ENCODE measurements at places on chromosomes 13 and 19.
A peak's percentile ranks its signal among the peaks of the same experiment; 100 is the strongest.

- no peak for DNase-seq
These were observed 37.3 kb downstream of the KL start for GRCh38 chr13:33053397-33054066.

DNA sequence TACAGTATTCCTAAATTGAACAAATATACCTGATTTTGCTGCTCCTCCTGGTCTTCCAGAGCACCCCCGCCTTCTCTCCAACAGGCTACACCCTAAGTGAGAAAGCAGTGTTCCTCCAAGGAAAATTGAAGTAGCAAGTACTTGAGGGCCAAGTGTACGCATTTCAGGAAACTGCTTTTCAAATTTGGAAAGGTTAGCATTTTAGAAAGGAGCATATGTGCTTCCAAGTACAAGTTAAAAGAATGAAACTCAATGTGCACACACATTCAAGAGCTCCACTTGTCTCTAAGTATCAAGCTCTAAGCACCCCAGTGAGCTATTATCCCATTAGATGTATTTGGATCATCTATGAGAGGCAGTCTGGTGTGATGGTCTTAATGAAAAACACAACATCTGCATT is 25.8 kb downstream of the LHFPL6 start:
- no peak for DNase-seq

DNA sequence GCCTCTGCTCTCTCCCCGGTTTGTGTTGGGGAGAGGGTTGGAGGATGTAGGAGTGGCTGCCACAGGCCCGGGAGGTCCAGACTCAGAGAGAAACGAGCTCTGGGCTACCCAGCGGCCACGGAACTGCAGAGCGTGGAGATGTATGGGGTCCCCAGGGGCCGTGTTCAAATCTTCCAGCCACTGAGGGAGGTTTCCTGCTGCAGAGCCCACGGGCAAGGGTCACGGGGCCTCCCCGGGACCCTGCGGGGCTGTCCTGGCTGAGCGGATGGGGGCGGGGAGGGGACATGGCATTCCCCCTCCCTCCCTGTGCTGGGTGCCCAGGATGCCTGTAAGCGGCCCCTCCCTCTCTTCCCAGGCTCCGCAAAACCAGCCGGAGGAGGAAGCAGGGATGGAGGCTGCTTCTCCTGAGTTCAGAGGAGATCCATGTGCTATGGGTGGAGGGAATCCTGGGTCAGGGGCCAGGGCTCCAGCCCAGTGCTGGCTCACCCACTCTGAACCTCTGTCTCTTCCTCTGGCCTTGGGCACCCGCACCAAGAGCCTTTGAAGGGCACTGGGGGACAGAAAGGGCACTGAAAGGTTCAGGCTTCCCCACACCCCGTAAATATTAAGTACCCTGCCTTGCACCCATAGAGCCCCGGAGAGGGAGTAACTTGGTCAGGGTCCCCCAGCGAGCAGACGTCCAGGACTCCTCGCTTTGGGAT is 22.6 kb downstream of the SMIM24 start:
- DNase-seq = no peak

- DNase-seq = no peak
These were observed 74.0 kb downstream of the TBC1D4 start for GRCh38 chr13:75407998-75408397.

GRCh38 chr13:46354156-46355087 is 32.6 kb downstream of the RUBCNL start:
- DNase-seq = peak; percentile 38

DNA sequence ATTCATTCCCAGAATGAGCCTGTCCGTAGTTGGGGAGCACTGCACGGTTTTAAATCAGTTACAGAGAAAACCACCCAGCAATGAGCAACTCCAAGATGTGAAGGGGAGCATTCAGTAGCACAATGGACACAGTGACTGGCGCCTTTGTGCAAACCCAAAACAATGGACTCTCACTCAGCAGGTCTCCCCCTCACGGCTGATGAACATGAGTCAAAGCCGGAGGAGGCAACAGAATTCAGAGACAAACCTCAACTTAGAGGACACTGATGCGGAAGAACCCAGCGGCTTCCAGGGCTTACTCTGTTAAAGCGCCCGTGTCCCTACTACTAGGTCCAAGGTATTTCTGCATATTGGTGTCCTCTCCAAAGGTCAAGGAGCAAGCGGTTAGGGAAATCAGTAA is 17.7 kb downstream of the PLEKHF1 start:
- no peak for DNase-seq

DNA sequence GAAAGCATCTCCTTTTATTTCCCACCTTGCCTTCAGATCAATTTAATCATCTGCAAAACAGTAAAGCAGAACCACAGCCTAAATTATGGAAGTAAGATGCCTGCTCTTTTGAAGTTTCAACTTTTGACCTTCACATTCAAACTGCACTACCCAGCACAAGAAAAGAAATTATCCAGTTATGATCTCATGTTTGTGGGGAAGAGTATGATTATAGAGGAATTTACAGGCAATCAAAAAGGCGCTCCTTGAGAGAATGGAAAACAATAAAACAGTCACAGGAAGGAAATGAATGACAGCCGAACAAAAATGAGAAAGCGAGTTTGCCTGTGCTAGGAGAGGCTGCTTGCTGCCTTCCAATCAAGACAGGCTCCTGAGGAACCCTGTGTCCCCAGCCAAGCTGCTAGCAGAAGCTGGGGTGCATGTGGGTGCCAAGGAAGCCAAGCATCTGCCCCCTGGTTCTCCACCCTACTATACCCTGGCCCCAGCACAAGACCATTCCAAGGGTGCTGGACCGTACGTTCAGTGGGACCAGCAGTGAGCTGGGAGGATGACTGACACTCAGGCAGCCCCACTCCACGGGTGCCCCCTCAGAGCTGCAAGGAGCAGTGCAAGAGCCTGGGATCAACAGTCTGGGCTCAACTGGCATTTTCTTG is 47.8 kb downstream of the PEPD start:
- peak; percentile 60 for DNase-seq

GRCh38 chr13:32081591-32081990 is 50.0 kb downstream of the FRY start:
- DNase-seq = no peak

- peak; percentile 2 for DNase-seq
These were observed 2301.2 kb downstream of the PCDH9 start for GRCh38 chr13:64928696-64929499.

DNA sequence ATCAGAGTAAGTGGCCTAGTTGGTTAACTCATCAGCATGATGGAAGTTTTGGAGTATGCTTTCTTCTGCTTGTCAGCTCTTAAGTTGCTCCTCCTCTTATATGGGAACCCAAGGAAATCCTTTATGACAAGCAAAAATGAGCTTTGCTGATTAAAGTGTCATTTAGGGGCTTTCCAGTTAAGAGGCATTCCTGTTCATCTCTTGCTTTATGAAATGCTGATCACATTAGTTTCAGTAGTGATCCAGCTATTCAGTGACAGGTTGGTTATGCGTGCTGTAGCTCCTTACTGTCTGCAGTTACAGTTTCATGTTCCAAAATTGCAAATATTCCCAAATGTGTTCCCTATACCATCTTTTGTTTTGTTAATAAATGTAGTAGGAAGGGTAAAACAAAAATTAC is 146.6 kb downstream of the CDK8 start:
- no peak for DNase-seq

DNA sequence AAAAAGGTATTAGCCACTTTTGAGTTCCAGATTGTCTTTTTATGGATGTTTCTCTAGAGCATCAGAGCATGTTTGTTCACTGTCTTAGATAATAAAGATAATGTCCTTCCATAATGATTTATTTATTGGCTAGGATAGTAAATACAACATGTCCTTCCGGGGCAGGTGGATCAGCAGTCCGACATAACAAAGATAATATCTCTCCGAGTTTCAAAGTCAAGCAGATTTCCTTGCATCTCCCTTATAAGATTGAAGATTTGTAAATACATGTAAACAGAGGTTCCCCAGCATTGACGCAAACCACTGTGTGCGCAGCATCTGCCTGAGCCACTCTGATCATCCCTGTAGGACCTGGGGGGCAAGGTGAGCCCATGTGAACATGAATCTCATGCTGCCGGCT is 8.8 kb upstream of the KLK15 start:
- DNase-seq = no peak

DNA sequence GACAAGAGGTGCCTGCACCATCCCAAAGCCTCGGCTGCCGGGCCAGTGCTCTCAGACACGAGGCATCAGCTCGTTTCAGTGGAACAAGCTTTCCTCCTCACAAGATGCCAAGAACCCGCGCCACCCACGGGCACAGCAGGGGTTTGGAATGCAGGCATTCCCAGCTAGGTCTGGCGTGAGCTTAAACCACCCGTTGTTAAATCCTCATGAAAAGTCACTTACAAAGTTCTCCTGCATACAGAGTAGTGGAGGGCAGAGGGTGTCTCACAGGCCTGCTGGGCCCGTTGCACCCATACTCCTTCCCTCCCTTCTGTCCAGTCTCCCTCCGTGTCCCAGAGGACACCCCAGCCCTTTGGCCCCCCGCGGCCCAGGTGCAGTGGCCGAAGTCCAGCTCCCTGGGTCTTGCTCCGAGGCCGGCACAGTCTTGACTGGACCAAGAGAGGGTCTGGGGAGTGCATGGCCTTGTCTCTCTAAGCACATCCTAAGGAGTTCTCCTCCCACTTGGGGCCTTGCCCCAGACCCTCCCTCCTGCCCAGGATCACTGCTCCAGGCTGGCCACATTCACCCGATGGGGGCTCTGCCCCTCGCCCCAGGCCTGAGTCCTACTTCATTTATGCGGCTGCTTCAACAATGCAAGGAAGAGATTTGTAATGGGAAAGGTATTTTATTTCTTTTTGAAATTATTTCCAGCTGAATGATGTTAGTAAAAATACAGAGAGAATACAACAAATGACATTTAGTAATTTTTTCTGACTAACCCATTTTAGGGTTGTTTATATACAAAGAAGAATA is 35.2 kb upstream of the GRTP1 start:
- DNase-seq = peak; percentile 76

GRCh38 chr19:676007-676338 is 219 bp upstream of the FSTL3 start:
- DNase-seq = no peak

DNA sequence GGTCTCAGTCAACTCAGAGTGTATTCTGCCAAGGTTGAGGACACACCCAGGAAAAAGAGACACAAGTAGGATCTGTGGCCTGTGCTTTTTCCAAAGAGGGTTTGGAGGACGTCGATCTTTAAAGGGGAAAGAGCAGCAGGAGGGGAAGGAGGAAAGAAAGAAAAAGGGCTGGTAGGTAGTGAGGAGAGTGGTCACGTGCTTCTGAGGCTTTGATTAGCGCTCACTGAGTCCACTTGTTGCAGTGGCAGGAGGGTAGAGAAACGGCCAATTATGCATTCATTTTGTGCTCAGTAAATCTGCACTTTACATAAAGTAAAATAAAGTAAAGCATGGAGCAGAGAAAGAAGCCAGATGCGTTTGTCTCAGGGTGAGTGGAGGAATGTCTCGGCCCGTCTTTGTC is 126.0 kb upstream of the VSTM2B start:
- no peak for DNase-seq

GRCh38 chr13:28743499-28744083 is 24.8 kb upstream of the SLC46A3 start:
- DNase-seq = no peak

DNA sequence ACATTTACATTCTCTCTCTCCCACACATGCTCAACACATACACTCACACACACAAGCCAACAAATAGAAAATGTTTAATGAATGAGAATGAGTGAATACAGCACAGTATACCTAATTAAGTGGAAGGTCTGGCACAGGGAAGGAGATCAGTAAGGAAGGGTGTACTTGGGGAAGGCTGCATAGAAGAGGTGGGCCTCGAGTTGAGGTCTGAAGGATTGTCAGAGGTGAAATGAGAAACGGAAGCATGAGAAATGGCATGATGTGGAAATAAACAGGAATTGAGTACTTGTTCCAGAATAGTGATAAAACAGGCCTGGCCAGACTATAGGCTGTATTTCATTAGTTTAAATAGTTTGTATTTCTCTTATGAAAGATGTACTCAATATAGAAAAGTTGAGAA is 136.2 kb downstream of the FLT1 start:
- no peak for DNase-seq

- DNase-seq = no peak
These were observed 1.1 kb downstream of the SULT2A1 start for GRCh38 chr19:47885067-47885463.

GRCh38 chr13:32969516-32969941 is 46.7 kb upstream of the KL start:
- DNase-seq = no peak

DNA sequence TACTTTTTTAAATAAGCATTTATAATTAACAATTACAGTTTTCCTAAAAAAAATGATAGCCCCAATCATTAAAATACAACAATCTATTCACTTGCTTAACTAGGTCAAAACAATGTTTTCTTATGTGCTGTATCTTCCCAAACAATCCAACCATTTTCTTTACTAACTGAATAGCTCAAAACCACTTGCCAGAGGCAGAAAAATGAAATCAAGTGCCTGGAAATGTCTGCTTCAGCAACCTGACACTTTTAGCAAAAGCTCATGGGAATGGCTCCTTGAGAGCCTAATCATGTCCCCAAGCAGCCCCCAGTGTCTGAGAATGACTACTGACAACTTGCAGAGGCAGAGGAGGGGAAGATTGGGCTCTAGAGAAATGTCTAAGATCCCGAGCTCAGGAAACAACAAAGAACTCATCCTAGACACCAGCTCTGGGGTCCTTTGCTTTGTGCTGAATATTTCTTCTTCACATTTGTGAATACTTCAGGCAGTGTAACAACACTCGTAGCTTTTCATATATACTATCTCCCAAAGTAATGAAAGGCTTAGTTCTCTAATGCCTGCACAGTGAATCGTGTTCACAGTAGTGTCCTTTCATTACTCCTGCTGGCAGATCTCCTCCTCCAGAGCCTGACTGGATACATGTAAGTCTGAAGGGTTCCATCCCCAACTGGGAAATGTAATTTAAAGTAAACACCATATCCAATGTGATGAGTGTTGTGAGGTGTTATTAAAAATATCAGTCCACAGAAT is 280.0 kb downstream of the LHFPL6 start:
- no peak for DNase-seq

GRCh38 chr13:30253830-30254229 is 53.5 kb downstream of the KATNAL1 start:
- no peak for DNase-seq

- DNase-seq = no peak
These were observed 23.8 kb downstream of the ONECUT3 start for GRCh38 chr19:1777149-1777548.

DNA sequence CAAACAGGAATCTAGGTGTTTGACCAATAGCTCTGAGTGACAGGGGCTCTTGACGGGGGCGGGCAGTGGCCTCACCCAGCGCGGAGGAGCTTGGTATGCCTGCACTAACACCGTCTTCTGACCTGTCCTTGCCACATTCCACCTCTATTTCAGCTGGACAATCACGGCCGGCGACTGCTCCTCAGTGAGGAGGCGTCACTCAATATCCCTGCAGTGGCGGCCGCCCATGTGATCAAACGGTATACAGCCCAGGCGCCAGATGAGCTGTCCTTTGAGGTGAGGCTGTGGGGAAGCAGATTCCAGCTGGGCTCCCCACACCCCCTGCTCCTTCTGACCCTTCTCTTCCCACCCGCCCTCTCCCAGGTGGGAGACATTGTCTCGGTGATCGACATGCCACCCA is 4.7 kb downstream of the ARHGAP33 start:
- no peak for DNase-seq

DNA sequence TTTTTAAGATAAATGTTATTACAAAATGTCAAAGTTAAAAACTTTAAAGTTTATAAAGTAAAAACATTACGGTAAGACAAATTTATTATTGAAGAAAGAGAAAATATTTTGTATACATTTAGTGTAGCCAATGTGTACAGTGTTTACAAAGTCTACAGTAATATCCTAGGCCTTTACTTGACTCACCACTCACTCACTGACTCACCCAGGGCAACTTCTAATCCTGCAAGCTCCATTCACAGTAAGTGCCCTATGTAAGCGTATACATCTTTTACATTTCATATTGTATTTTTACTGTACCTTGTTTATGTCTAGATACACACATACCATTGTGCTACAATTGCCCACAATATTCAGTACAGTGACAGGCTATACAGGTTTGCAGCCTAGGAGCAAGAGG is 448.2 kb downstream of the KCTD12 start:
- no peak for DNase-seq

Measured in H54 (cell line).